ENCODE measurements at places on chromosomes 13 and 19. TPM values are rescaled to one million over a fixed set of nuclear protein-coding genes. Genes with fewer than 3 reads are reported as not detected.

The FGF14 gene
- 2.9 TPM for total RNA-seq

- DNase-seq = no peak
These were observed 19.1 kb downstream of the SMARCA4 start for GRCh38 chr19:10979951-10980381.

DNA sequence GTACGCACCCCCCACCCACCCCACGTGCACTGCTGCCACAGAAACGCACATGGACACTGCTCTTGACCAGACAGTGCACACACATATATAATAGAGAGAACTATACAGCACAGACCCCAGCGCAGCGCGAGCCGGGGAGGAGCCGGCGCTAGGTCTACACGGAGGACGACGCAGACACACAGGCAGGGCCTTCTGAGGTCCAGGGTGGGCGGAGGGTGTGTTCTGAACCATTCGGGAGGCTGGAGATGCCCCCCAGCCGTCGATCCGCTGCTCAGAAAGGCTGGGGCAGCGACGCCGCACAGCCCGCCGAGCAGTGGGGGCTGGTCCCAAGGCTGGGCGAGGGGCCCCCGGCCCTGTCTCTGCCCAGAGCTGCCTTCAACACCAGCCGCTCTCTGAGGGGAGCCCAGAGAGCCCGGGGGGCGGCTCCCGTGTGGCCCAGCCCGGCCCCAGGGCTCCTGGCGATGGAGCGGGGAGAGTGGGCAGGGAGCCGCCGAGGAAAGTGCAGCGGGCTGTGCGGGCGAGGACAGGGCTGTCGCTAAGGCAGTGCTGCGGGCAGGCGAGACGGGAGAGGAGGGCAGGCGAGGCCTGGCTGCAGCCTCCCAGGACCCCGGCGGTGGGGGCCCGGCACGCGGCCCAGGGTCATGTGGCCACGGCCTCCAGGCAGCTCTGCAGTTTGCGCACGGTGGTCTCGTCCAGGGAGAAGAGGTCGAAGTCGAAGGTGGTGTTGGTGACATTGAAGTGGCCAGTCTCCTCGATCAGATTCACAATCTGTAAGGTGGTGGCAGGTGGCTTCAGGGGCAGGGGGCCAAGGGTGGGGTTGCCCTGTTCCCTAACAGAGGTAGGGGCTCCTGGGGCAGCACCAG, 67.1 kb downstream of the MLLT1 start:
- DNase-seq = no peak

- DNase-seq = no peak
These were observed 6.7 kb downstream of the ZNF565 start for GRCh38 chr19:36207605-36208252.

- peak; percentile 58 for DNase-seq
These were observed 10.5 kb upstream of the TINCR start for GRCh38 chr19:5578097-5578846.

- no peak for DNase-seq
These were observed 9.5 kb upstream of the NUDT15 start for GRCh38 chr13:48028066-48028465.
